ENCODE measurements at places on chromosomes 3 and 15.
A peak's percentile ranks its signal among the peaks of the same experiment; 100 is the strongest.

DNA sequence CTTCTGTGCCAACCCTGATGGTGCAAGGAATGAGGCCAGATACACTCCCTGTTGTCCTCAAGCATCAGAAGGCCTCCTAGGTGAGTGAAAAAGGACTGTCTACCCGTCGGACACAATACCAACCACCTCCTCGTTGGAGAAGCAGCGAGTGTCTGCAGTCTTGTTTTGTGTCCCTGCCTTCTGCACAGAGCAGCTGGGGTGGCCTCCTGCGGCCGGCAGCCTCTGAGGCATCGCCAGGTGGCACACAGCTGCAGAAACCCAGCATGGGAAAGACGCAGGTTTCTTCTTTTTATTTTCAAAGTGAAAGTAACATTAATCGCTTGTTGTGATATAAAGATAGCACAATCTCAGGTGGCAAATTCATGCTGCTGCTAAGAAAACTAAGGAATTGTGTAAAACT is 509.9 kb downstream of the OCA2 start:
- DNase-seq, result no peak

GRCh38 chr15:48798319-48798718 is 12.6 kb downstream of the CEP152 start:
- no peak for DNase-seq

GRCh38 chr3:149020196-149020838 is 29.0 kb downstream of the GYG1 start:
- DNase-seq, result no peak

GRCh38 chr3:120752230-120752629 is 9.7 kb downstream of the GTF2E1 start:
- no peak for DNase-seq

- DNase-seq, result no peak
Observed at GRCh38 chr15:81178365-81178764, 18.3 kb upstream of the IL16 start.

DNA sequence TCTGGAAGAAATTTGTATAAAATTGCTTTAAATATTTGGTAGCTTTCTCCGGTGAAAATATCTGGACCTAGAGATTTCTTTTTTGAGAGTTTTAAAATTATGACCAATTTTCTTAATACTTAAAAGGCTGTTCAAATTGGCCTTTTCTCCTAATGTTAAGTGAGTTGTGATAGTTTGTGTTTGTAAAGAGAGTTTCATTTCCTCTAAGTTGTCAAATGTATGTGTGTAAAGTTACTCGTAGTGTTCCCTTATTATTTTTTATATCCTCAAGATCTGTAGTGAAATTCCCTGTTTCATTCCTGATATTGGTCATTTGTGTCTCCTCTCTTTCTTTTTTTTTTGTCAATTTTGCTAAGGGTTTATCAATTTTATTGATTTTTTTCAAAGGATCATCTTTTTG is 92.6 kb upstream of the CTNNB1 start:
- DNase-seq, result no peak

GRCh38 chr3:54835701-54836100 is 92.2 kb downstream of the LRTM1 start:
- DNase-seq, result no peak

DNA sequence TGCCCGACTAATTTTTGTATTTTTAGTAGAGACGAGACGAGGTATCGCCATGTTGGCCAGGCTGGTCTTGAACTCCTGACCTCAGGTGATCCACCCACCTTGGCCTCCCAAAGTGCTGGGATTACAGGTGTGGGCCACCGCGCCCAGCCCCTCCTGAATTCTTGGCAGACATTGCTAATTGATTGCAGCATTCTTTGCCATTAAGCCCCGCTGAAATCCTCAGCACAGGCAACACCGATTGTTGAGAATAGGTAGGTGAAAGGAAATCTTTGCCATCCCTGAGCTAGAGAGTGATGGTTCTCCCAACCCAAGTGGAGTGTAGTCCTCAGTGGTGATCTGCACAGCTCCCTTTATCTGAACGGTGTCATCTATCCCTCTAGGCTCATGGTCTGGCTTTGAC is 1.6 kb downstream of the MAN2A2 start:
- DNase-seq, result no peak

- DNase-seq, result peak; percentile 71
Observed at GRCh38 chr3:27357665-27358258, 11.4 kb downstream of the NEK10 start.

Data from activated naive CD4-positive, alpha-beta T cell treated with anti-CD3 and anti-CD28 coated beads, Interleukin-2, amount 10 ng/mL, durations not matched to agents 7 days and 5 days (primary cell).